Right ventricle myocardium inferior (tissue), 1 donor: ENCODE measurements at places on chromosomes 5 and 9. TPM values are rescaled to one million over a fixed set of nuclear protein-coding genes. Genes with fewer than 3 reads are reported as not detected.

- no peak for DNase-seq
These were observed 113.3 kb upstream of the LHFPL2 start for GRCh38 chr5:78761840-78762239.

- no peak for DNase-seq
These were observed 90.0 kb upstream of the NIPBL start for GRCh38 chr5:36786448-36787012.

- no peak for DNase-seq
These were observed 1068.5 kb upstream of the CDH10 start for GRCh38 chr5:25713259-25713658.

DNA sequence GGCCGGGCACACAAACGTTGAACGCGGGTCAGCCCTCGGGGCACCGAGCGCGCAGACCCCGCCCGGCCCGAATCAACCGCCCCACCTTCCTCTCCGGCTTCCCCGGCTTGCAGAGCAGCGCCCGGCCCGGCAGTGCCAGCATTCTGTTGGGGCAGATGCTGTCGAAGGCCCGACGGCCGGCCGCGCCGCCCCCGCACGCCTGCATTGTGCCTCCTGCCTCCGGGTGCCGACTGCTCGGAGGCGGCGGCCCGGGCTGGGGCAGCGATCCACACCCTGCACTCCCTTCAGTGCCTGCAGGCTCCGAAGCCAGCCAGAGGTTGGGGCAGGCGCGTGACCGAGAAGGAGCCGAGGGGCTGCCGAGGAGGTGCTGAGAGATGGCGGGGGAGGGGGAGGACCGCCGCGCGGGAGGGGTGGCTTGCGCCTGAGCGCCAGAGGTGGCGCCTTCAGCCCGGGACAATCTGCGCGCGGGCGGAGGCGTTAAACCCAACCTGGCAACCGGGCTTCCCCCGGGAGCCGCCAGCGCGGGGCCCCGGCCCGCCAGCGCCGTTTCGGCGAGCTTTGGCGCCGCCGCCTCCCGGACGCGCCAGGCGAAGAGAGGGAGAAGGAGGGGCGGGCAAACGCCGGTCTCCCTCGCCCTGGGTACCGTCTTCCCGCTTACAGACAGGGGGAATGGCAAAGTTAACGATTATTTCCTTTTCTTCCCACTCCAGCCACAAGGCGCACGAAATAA lies at the start of gene MCIDAS:
Gene MCIDAS (minus strand): TSS at position 382 of the 730 bp plus-strand sequence. CDS start 177 bp downstream, at position 205.
- DNase-seq = no peak

- no peak for DNase-seq
These were observed 446.7 kb downstream of the IRX1 start for GRCh38 chr5:4042311-4042710.

- DNase-seq = no peak
These were observed 1.8 kb downstream of the NFIB start for GRCh38 chr9:14311956-14312685.

DNA sequence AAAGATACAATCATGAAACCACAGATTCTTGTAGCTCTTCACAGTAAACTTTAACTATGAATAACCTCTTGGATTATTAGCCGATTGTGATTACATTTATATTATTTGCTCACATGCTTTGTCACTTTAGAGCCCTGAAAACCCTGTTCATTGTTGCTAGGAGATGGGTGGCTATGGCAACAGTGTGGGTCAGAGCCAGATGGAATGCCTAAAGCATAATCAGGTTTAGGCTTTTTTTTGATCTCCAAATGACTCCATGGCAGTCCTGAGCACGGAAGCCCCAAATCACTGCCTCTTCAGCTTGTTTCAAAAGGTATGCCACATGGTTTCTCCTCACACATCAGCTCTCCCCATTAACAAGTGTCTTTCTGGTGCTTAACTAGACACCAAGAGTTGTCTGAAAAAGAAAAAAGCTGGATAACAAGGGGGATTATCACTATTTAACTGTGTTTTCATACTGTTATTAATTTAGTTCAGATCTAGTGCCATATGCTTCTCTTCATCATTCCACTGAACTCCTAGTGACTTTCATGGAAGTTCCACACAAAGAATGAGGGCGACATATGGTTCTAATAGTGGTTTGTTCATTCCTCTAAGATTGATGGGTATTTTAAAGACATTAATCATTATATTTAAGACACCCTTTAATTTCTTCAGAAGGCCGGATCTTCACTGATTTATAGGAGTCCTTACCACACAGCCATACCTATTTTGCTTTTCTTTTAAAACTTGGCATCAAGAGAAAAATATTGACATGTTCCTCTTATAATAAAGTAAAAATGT lies 88.8 kb upstream of the PAM start:
- no peak for DNase-seq

GRCh38 chr5:172506251-172506650 lies 51.9 kb upstream of the SH3PXD2B start:
- DNase-seq = no peak

DNA sequence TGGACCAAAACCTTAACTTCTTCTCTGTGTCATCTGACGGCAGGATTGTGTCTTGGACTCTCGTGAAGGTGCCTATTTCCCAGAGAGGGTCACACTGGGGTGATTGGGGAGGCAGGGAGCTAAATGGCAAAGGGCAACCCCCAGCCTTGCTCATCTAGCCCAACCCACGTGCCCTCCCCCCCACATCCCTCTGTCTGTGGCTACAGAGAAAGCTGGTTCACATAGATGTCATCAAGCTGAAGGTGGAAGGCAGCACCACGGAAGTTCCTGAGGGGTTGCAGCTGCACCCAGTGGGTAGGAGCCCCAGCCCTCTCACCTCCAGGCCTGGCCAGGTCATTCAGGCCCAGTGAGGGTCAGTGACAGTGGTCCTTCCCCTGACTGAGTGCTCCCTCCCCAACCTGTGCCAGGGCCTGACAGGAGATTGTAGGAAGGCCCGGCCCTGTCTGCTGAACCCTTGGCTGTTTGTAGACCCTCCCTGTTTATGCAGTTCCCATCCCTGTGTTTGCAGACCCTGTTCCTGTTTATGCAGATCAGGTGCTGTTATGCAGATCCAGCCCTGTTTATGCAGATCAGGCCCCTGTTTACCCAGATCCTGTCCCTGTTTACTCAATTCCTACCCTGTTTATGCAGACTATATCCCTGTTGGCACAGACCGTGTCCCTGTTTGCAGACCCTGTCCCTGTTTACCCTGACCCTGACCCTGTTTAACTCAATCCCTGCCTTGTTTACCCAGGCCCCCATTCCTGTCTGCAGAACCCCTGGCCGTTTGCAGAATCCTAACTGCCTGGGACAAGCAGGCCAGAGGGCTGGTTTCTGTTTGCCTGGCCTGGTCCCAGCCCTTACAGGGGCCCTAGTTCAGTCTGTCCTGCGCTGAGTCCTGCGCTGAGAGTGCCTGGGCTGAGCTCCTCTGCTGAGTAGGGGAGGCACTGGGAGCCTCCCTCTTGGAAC lies 10.4 kb downstream of the ENHO start:
- no peak for DNase-seq

DNA sequence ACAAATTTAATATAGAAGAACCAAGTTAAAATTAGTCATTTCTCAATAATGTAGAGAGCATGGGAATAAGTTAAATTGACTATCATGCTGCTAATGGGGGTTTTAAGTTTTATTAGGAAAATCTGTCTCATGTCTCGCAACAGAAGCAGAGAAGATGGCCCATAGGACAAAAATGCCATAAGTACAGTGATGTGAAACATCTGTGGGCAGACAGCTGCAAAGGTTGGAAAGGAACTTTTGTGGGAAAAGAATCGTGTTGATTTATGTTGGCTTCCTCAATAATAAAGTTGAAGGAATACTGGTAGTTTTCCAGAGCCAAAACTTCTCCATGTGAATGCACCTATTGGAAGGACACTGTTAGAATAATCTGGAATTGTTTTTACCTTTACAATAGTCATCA lies 44.8 kb downstream of the VCAN start:
- no peak for DNase-seq

DNA sequence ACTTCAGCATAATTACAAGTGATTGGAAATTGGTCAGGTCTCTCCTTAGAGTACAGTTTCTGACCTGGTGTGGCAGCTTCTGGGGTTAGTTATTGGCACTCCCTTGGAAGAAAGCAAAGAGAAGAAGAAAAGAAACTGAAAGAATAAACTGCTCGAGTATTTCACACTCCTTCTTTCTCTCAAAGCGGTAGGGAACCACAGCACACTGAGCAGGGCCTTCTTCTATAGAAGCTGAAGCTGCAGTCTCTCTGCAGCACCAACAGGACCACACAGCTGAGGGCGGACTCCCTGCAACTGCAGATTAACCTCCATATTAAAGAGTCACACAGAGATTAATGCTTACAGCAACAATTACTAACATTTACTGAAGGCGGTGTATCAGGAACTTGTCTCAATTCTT lies 152.0 kb downstream of the TRPM6 start:
- no peak for DNase-seq

The ARRDC3 gene
- 19.9 TPM for total RNA-seq

The ARSB gene
- total RNA-seq = 11.9 TPM

The PFN3 gene
- total RNA-seq = not detected

The SLC1A1 gene
- 3.2 TPM for total RNA-seq

The SIL1 gene
- total RNA-seq = 46.2 TPM

The PCDHA1 gene
- not detected for total RNA-seq

The C8G gene
- total RNA-seq = 1.3 TPM

The PPP3R2 gene
- not detected for total RNA-seq

The OTP gene
- not detected for total RNA-seq
